ENCODE measurements at places on chromosomes 1 and 21.

DNA sequence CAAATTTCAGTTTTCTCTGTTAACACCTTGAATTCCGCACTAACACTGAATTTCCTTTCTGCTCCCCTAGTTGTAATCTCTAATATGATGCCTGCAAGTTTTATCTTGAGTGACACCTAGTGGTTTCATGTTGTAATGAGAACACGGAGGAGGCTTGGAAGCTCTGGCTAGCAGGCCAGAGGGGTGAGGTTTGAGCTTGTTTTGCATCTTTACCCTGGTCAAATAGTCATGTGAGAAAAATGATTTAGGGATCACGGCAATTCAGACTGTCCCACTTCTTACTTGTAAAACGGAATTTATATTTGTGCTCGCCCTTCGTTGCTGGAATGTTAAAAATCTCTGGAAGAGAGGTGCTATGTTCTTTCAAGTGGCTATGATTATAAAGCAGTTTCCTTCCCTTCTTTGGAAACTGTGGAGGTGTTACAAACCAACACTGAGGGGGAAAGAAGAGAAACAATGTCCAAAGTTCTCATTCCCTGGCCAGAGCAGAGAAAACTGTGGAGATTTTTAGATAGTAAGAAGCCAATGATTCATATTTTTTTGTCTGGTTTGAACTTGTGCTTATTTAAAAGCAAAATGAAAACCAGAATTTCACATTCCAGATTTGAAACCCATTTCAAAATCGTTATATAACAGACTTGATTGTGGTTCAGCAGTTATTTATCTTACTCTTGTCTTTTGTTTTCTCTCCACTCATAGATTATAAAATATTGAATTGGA lies 5.3 kb upstream of the MROH9 start:
- peak; percentile 28 for DNase-seq
- H3K4me3 ChIP-seq = no peak overlapping the region
- no peaks in the 10 kb centered on the region for H3K4me1 ChIP-seq
- no peak overlapping the region for H3K27ac ChIP-seq

DNA sequence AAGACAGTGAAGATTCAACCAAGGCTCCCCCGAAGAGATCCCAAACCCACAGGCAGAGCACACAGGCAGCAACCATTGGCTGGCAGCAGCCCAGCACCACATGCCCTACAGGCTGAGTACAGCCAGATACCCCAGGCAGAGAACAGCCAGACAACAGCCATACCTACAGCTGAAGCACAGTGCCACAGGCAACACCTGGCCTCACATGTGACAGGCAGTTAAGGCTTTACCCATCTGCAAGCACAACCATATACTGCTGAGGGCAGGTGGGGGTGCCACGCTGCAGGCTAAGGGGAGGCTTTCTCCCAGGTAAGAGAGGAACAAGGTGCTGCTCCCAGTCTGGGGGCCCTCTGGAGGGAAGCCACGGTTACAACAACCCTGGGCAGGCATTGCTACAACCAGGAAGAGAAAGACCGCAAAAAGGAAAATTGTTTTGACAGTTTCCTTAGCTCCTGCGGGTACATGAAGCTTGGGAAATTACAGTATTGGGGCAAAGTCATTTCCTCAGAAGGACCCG lies 12.3 kb downstream of the CHIT1 start:
- no peaks in the 10 kb centered on the region for H3K4me1 ChIP-seq
- H3K36me3 ChIP-seq = no peaks in the 10 kb centered on the region
- H3K27ac ChIP-seq = no peak overlapping the region
- DNase-seq = no peak

DNA sequence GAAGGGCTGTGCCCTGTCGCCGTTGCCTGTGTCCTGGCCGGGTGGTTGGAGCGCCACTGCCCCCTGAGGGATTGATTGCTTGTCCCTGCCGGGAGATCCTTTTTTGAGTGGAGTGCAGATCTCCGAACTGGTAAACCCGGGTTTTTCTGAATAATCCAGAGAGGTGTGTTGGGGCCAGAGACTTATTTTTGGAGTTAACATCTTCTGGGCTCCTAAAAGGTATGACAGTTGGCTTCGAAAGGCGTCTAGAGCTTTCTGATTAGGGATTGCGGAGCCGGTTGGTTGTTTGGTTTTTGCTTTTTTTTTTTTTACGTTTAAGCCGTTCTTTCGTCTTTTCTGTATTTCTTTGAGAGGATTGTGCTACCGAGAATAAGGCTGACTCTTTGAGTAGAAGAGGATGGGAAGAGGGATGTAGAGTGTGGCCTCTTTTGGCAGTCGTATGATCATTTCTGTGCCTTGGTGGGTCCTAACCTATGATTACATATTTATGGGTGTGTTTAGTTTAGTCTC lies 756 bp downstream of the RLF start:
- H3K27ac ChIP-seq = peak overlapping the region; percentile 96
- H3K4me1 ChIP-seq = peaks cover 37% of the 10 kb centered on the region
- H3K27me3 ChIP-seq = no peaks in the 10 kb centered on the region
- no peaks in the 10 kb centered on the region for H3K36me3 ChIP-seq
- DNase-seq = no peak
- peak overlapping the region; percentile 100 for H3K4me3 ChIP-seq

DNA sequence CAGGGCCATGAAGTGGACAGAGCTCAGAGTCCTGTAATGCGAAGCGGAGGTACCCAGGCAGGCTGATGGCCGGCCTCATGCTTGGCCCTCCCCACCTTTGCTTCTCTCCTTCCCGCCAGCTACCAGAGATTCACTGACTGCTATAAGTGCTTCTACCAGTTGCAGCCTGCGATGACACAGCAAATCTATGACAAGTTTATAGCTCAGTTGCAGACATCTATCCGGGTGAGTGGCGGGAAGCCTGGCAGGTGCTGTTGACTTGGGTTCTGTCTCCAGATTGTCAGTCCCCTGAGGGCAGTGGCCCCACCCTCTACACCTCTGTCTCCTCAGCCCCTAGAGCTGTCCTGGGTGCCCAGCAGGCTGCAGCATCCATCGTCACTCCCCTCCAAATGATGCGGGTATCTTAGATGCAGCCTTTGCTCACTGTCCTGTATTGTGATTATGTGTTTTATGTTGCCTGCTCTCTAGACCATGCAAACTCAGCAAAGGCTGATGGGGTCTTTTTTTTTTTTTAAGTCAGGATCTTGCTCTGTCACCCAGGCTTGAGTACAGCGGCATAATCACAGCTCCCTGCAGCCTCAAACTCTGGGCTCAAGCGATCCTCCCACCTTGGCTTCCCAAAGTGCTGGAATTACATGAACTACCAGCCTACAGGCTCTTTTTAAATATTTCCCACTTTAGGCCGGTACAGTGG lies 9.6 kb upstream of the BGLAP start:
- no peaks in the 10 kb centered on the region for H3K27me3 ChIP-seq
- DNase-seq = no peak
- H3K4me1 ChIP-seq = no peaks in the 10 kb centered on the region
- H3K4me3 ChIP-seq = no peak overlapping the region

- no peak overlapping the region for H3K4me3 ChIP-seq
- H3K4me1 ChIP-seq = no peaks in the 10 kb centered on the region
- DNase-seq = no peak
- no peak overlapping the region for H3K27ac ChIP-seq
- H3K36me3 ChIP-seq = no peaks in the 10 kb centered on the region
Measured at GRCh38 chr1:165560883-165561656, 17.3 kb downstream of the LRRC52 start.

DNA sequence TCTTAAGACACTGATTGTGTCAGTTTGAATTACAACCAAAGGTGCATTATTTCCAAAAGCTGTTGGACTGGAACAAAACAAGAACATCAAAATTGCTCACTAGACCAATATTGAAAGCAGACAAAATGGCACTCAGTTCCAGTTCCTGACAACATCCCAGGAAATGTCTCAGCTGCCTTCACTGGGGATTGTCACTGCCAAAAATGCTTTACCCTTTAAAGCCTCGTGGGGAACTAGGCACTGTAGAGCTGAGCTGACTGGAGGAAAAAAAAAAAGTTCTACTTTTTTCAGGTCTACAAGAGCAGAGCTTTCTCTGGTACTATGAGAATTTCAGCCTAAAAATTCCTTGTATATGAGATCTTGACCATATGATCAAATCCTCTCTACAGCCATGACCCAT lies 21.9 kb downstream of the GPR52 start:
- no peaks in the 10 kb centered on the region for H3K4me1 ChIP-seq
- no peak for DNase-seq
- H3K27me3 ChIP-seq = no peaks in the 10 kb centered on the region

DNA sequence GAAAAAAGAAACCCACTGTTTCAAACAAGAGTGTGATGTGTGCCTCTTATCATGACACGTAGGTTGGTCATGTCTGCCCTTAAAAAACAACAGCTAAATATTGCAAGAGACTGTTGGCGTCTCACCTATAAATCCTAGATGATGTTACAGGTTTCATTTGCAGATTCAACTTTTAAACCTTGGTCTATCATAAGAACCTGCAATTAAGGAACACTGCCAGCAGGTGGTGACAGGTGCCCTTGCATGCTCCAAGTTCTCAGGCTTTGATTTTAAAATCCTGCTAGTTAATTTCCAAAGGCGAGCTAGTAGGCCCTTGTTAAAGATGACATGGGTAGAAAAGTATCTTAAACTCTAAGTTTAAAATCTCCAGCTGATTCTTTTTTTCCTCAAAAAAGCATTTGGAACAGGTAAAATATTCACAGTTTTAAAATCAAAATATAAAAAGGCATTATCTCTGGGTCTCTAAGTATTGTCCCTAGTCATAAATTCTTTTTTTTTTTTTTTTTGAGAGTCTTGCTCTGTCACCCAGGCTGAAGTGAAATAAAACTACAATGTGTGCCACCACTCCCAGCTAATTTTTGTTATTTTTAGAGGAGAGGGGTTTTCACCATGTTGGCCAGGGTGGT lies 39.1 kb downstream of the CLSTN1 start:
- H3K27ac ChIP-seq = no peak overlapping the region
- H3K4me1 ChIP-seq = peaks cover 14% of the 10 kb centered on the region
- peak; percentile 87 for DNase-seq
- H3K27me3 ChIP-seq = no peaks in the 10 kb centered on the region
- H3K4me3 ChIP-seq = no peak overlapping the region

DNA sequence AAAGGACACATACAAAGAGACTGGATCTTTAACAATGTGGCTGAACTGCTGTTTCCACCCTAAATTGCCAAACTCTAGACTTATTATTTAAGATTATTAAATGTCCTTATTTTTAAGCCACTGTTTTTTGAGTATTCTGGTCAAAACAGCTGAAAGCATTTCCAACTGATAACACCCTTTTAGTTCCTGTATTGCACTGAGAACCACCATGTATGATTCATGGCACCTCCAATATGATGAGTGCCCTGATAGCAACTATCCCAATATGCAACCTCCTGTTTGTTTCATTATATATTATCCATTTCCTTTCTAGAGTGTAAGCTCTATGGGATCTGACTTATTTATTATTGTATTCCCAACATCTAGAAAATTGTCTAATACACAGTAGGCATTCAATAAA lies 269.4 kb downstream of the HHIPL2 start:
- no peak overlapping the region for H3K4me3 ChIP-seq
- no peaks in the 10 kb centered on the region for H3K36me3 ChIP-seq
- H3K4me1 ChIP-seq = no peaks in the 10 kb centered on the region
- no peak overlapping the region for H3K27ac ChIP-seq
- no peak for DNase-seq

GRCh38 chr1:159184201-159184600 lies 12.8 kb downstream of the CADM3 start:
- peaks cover 13% of the 10 kb centered on the region for H3K27me3 ChIP-seq
- H3K36me3 ChIP-seq = no peaks in the 10 kb centered on the region
- no peak overlapping the region for H3K4me3 ChIP-seq
- no peak overlapping the region for H3K27ac ChIP-seq
- no peaks in the 10 kb centered on the region for H3K4me1 ChIP-seq

DNA sequence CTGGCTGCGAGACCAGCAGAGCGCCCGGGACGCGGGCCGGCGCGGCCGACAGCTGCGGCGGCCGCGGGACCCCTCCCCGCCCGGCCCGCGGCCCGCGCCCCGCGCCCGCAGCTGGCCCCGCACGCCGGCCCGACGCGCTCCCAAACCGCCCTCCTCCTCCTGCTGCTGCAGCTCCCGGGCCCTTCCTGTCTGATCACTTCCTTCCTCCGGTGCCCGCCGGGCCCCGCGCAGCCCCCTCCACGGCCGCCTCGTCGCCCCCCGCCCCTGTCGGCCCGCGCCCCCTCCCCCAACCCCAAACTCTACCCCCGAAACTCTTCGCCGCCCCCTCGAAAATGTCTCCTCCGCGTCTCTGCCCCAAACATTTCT lies 594 bp downstream of the LUZP1 start:
- H3K27me3 ChIP-seq = no peaks in the 10 kb centered on the region
- peak; percentile 23 for DNase-seq
- peaks cover 23% of the 10 kb centered on the region for H3K4me1 ChIP-seq
- H3K27ac ChIP-seq = peak overlapping the region; percentile 72
- H3K4me3 ChIP-seq = peak overlapping the region; percentile 86

DNA sequence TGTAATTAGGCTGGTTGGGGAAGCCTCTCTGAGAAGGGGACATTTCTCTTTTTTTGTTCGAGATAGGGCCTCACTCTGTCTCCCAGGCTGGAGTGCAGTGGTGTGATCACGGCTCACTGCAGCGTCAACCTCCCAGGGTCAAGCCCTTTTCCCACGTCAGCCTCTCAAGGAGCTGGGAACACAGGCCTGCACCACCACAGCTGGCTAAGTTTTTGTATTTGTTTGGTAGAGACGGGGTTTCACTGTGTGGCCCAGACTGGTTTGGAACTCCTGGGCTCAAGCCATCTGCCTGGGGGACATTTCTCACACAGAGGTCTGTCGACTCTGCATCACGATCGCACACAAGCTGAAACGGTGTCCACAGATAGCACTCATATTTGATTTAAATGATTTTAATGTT lies 39.7 kb downstream of the HUNK start:
- H3K27ac ChIP-seq = no peak overlapping the region
- peaks cover 5% of the 10 kb centered on the region for H3K27me3 ChIP-seq
- H3K36me3 ChIP-seq = no peaks in the 10 kb centered on the region
- no peak overlapping the region for H3K4me3 ChIP-seq
- H3K4me1 ChIP-seq = no peaks in the 10 kb centered on the region

- no peak for DNase-seq
- H3K4me3 ChIP-seq = no peak overlapping the region
Measured at GRCh38 chr21:44866780-44867179, 6.7 kb downstream of the PTTG1IP start.

GRCh38 chr1:235049217-235049616 lies 79.4 kb downstream of the TOMM20 start:
- no peak overlapping the region for H3K4me3 ChIP-seq
- H3K36me3 ChIP-seq = no peaks in the 10 kb centered on the region
- H3K4me1 ChIP-seq = no peaks in the 10 kb centered on the region
- DNase-seq = no peak
- H3K27ac ChIP-seq = no peak overlapping the region

- no peaks in the 10 kb centered on the region for H3K36me3 ChIP-seq
- H3K4me1 ChIP-seq = no peaks in the 10 kb centered on the region
- H3K4me3 ChIP-seq = no peak overlapping the region
- no peaks in the 10 kb centered on the region for H3K27me3 ChIP-seq
Measured at GRCh38 chr1:185402930-185403329, 85.9 kb upstream of the IVNS1ABP start.

- no peak for DNase-seq
- no peaks in the 10 kb centered on the region for H3K4me1 ChIP-seq
- no peaks in the 10 kb centered on the region for H3K27me3 ChIP-seq
- no peak overlapping the region for H3K27ac ChIP-seq
- H3K36me3 ChIP-seq = no peaks in the 10 kb centered on the region
- no peak overlapping the region for H3K4me3 ChIP-seq
Measured at GRCh38 chr1:94688646-94689045, 131.5 kb upstream of the SLC44A3 start.

- no peaks in the 10 kb centered on the region for H3K27me3 ChIP-seq
- no peaks in the 10 kb centered on the region for H3K36me3 ChIP-seq
- no peak overlapping the region for H3K4me3 ChIP-seq
- no peak for DNase-seq
Measured at GRCh38 chr1:204623894-204624361, 61.6 kb downstream of the LRRN2 start.
